ENCODE measurements at places on chromosomes 6 and 20. TPM values are rescaled to one million over a fixed set of nuclear protein-coding genes. Genes with fewer than 3 reads are reported as not detected.

Gene PRSS16
- 3.2 TPM for total RNA-seq

Gene FAM217A
- not detected for total RNA-seq

Gene SLC22A16
- total RNA-seq: not detected

Gene SLX4IP
- 2.1 TPM for total RNA-seq

Gene SLC25A27
- 0.83 TPM for total RNA-seq

Measured in A549 treated with Mapracorat at 1 μM for 4 hours (cell line).